Retina (tissue), 1 donor: ENCODE measurements at places on chromosomes 16 and 17.

- DNase-seq = no peak
Measured at GRCh38 chr17:57745242-57745641, at the start of gene CCDC182. Gene CCDC182 (minus strand): TSS chr17:57745299. CDS start chr17:57745272, 27 bp downstream.

DNA sequence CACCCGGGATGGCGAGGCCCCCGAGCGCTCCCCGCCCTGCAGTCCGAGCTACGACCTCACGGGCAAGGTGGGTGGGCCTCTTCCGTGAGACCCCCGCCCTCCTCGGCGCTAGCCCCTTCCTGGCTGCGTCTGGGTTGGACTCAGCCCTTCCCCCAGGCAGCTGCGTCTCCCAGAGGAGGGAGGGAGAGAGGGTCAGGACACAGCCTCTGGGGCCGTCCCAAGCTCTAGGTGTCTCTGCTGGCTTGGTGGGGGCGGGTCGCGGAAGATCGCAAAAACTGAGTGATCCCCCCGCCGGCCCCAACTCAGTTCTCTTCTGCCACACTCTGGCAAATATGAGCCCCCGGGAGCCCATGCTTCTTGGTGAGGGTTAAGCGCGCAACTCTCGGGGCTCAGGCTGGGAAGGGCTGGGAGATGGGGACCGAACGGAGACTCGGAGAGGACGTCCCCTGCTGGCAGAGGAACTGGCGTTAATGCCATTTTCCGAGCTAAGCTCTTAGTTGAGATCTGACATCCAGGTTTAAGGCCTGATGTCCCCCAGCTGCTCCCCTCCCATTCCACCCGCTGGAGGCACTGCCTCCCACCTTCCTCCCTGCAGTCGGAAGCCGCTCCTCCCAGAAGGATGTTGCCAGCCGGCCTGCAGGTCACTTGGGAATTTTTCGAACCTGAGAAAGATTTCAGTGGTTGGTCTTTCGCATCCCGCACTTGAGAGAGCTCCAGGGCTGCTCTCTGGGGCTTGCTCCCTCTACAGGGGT lies 419 bp downstream of the RAB37 start:
- DNase-seq = peak; percentile 59

DNA sequence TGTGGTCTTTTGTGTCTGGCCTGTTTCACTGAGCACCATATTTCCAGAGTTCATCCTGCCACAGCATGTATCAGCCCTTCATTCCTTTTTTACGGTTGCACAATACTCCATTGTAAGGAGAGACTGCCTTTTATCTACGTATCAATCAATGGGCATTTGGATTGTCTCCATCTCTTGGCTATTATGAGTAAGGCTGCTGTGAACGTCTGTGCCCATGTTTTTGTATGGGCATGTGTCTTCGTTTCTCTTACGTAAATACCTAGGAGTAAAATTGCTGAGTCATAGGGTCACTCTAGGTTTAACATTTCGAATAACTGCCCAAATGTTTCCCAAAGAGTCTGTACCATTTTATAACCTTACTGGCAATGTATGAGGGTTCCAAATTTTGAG lies 202.8 kb upstream of the FOXF1 start:
- no peak for DNase-seq

GRCh38 chr17:6110088-6110487 lies 39.9 kb downstream of the WSCD1 start:
- DNase-seq = no peak

- DNase-seq = no peak
Measured at GRCh38 chr16:6104428-6104827, 1006.8 kb upstream of the EEF2KMT start.

GRCh38 chr17:76198702-76199101 lies 41.6 kb downstream of the RNF157 start:
- DNase-seq = no peak

- DNase-seq = no peak
Measured at GRCh38 chr16:28609631-28610594, at the start of gene SULT1A1. Gene SULT1A1 (minus strand): TSS chr16:28610044. CDS start chr16:28608855, 1,189 bp downstream.

DNA sequence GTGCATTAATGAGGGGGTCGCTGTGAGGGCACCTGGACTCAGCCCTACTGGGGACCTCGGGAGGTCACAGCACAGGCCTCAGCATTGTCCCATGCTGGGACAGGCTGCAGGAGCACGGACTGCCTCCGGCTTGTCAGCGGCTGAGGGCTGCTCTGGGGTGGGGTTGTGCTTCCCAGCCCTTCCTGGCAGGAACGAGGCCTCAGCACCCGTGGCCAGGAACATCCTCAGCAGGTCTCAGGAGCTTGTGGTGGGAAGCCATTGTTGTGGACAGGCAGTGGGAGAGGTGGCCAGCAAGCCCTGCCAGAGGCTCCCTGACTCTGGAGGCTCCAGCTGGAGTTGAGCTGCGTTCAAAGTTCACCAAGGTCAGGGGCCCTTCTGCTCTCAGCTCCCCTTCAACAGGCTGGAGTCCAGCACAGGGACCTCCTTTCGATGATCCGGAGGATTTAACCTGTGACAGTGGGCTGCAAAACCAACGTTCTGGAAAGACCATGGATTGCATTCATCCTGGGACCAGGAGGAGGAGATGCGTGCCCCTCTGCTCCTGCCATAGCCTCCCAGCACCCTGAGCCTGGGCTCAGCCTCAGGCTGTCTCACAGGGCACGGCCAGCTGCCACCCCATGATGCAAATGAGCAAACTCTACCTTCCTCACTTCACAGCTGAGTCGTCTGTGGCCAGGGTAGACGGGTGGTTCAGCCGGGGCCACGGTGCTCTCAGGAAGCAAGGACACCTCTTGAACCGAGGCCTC lies 32.6 kb downstream of the FOXL1 start:
- DNase-seq = no peak

- no peak for DNase-seq
Measured at GRCh38 chr17:75847614-75848522, 3.7 kb upstream of the UNC13D start.

DNA sequence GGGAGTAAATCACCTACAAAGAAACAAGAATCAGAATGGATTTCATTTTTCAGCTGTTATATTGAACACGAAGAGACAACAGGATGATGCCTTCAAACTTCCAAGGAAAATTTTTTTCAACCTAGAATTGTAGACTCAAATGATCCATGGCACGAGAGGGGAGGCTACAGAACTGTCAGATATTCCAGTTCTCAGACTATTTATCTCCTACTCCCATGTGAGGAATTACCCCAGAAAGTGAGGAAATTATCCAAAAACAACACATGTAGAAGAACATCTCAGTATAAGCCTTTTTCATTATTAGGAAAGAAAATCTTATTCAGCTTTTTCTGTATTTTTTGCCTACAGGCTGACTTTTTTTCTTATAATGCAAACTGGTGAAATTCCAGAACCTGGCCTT lies 5.5 kb upstream of the ASGR2 start:
- DNase-seq = no peak

DNA sequence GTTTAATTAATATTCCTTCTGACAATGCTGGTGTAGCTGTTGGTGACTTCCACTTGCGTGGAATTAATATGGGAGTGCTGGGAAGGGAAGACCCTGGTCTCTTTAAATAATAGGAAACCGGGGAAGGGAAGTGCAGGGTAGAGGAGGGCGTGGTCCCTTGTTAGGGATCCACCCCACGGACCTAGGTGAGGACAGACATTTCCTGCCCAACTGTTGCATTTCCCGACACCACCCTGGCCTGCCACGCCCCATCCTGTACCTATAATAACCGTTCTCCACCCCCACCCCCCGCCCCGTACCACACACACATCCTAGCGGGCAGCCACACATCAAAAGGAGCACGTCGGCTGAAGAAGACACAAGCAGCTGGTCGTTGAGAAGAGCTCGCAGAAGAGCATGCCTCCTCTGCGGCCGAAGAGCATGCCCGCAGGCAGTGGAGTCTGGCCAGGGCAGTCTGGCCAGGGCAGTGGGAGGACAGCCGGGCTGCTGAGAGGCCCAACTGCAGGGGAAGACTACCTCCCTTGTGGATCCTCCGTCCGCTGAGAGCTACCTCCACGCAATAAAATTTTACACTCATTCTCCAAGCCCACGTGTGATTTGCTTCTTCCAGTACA lies 36.8 kb upstream of the MMD start:
- DNase-seq = no peak

GRCh38 chr16:15855704-15856003 lies 1.2 kb downstream of the MYH11 start:
- DNase-seq = no peak

- DNase-seq = peak; percentile 69
Measured at GRCh38 chr16:70738083-70738977, 52.5 kb upstream of the MTSS2 start.

DNA sequence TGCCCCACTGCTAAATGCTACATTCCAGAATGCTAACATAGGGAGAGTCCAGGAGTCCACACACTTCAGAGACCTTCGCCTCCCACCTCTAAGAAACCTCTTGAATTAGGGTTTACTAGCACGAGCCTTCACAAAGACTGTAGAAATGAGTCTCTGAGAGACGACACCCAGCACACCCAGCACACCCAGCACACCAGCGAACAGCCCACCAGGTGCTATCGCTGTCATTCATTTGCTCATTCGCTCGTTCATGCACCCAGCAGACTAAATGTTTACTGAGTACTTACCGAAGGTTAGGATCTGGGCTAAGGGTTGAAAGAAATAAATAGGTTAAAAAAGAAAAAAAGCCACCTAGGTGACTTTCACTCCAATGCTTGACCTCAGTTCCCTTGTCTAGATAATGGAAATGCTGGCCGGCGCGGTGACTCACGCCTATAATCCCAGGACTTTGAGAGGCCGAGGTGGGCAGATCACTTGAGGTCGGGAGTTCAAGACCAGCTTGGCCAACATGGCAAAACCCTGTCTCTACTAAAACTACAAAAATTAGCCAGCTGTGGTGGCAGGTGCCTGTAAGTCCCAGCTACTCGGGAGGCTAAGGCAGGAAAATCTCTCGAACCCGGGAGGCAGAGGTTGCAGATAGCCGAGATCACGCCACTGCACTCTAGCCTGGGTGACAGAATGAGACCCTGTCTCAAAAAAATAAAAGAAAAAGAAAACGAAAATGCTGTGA lies 100.8 kb downstream of the ADCY9 start:
- DNase-seq = no peak

GRCh38 chr17:13102477-13102876 lies 84.7 kb upstream of the ELAC2 start:
- DNase-seq = no peak
